ENCODE measurements at places on chromosomes 1 and 21. TPM values are rescaled to one million over a fixed set of nuclear protein-coding genes. Genes with fewer than 3 reads are reported as not detected.

The KLHDC9 gene
- total RNA-seq, result 3.3 TPM

The MPL gene
- not detected for total RNA-seq

The CHIA gene
- not detected for total RNA-seq

The EFNA3 gene
- total RNA-seq, result 0.92 TPM

The NTRK1 gene
- total RNA-seq, result 0.82 TPM

The SPRR2G gene
- not detected for total RNA-seq

The C1orf185 gene
- not detected for total RNA-seq

The INSRR gene
- total RNA-seq, result 0.21 TPM

The RGS1 gene
- total RNA-seq, result 31.6 TPM

The UAP1 gene
- total RNA-seq, result 48.8 TPM

The SYDE2 gene
- 18.4 TPM for total RNA-seq

The HUNK gene
- total RNA-seq, result 2.5 TPM

The DUSP10 gene
- total RNA-seq, result 24.8 TPM

The KCNH1 gene
- total RNA-seq, result 2.5 TPM

The CHI3L2 gene
- 5.0 TPM for total RNA-seq

The C1orf94 gene
- not detected for total RNA-seq

The SYF2 gene
- 46.6 TPM for total RNA-seq

The MTARC1 gene
- 5.1 TPM for total RNA-seq

The ODF2L gene
- total RNA-seq, result 48.7 TPM

The TNFAIP8L2 gene
- total RNA-seq, result 2.7 TPM

The FCRL5 gene
- 0.10 TPM for total RNA-seq

The KIF21B gene
- 1.3 TPM for total RNA-seq

The COL11A1 gene
- total RNA-seq, result 10.4 TPM

The ARTN gene
- total RNA-seq, result 0.82 TPM

The CRYBG2 gene
- total RNA-seq, result 13.7 TPM
